ENCODE measurements at places on chromosomes 16 and 17. TPM values are rescaled to one million over a fixed set of nuclear protein-coding genes. Genes with fewer than 3 reads are reported as not detected.

NEUROD2 gene
- total RNA-seq = not detected

SLC16A11 gene
- 1.3 TPM for total RNA-seq

CACNG5 gene
- not detected for total RNA-seq

SLC9A5 gene
- 1.1 TPM for total RNA-seq

MYLK3 gene
- total RNA-seq = 0.97 TPM

C17orf78 gene
- total RNA-seq = not detected

HCRT gene
- total RNA-seq = not detected

TEDC2 gene
- total RNA-seq = 0.86 TPM

NF1 gene
- 47.7 TPM for total RNA-seq

PHF12 gene
- total RNA-seq = 26.7 TPM

CX3CL1 gene
- total RNA-seq = 45.2 TPM

ASB16 gene
- 1.5 TPM for total RNA-seq

CRYM gene
- 0.93 TPM for total RNA-seq

BOLA2B gene
- total RNA-seq = 60.0 TPM

PRKCB gene
- 17.5 TPM for total RNA-seq

PRSS21 gene
- not detected for total RNA-seq

CMTM2 gene
- total RNA-seq = 0.38 TPM

ALDOC gene
- total RNA-seq = 6.9 TPM

MT1A gene
- total RNA-seq = 104 TPM

ZFP3 gene
- total RNA-seq = 4.6 TPM

ERN1 gene
- total RNA-seq = 18.6 TPM

FAM222B gene
- total RNA-seq = 13.8 TPM

SRCIN1 gene
- total RNA-seq = 0.93 TPM

MT1G gene
- 14.0 TPM for total RNA-seq

TXNDC17 gene
- 43.2 TPM for total RNA-seq

CCDC154 gene
- 0.76 TPM for total RNA-seq

ABAT gene
- 4.4 TPM for total RNA-seq

SLC16A13 gene
- 1.6 TPM for total RNA-seq

DDX5 gene
- 636 TPM for total RNA-seq

HAS3 gene
- 0.88 TPM for total RNA-seq

RAB11FIP4 gene
- total RNA-seq = 1.0 TPM

KRT222 gene
- 1.1 TPM for total RNA-seq

KRTAP17-1 gene
- not detected for total RNA-seq

KIF18B gene
- 0.65 TPM for total RNA-seq

SP2 gene
- 13.0 TPM for total RNA-seq

LLGL1 gene
- 13.9 TPM for total RNA-seq

FOXN1 gene
- total RNA-seq = not detected

SARM1 gene
- total RNA-seq = 15.0 TPM

ACD gene
- 16.0 TPM for total RNA-seq

ZPBP2 gene
- total RNA-seq = not detected

VWA3A gene
- not detected for total RNA-seq
